ENCODE measurements at places on chromosomes 1 and 21. TPM values are rescaled to one million over a fixed set of nuclear protein-coding genes. Genes with fewer than 3 reads are reported as not detected.

Gene FAM72A
- 34.6 TPM for total RNA-seq

Gene SPATC1L
- 6.2 TPM for total RNA-seq

Gene TEX38
- total RNA-seq = not detected

Gene ADGRB2
- total RNA-seq = 2.5 TPM

Gene ASCL5
- 0.15 TPM for total RNA-seq

Gene CFAP74
- not detected for total RNA-seq

Gene SLC19A1
- total RNA-seq = 14.9 TPM

Gene CD247
- total RNA-seq = not detected

Gene ERO1B
- total RNA-seq = 11.0 TPM

Gene S100A16
- 96.5 TPM for total RNA-seq

Gene RUNX3
- not detected for total RNA-seq

Gene AMY2A
- total RNA-seq = not detected

Gene CLDN8
- total RNA-seq = not detected

Gene TFF2
- total RNA-seq = not detected

Gene PM20D1
- total RNA-seq = not detected

Gene IVL
- not detected for total RNA-seq

Gene TMEM201
- 2.8 TPM for total RNA-seq

Gene RXFP4
- not detected for total RNA-seq

Gene UTS2
- total RNA-seq = not detected

Gene MNDA
- total RNA-seq = not detected

Gene SLC22A15
- 0.14 TPM for total RNA-seq

Gene HMCN1
- 1.2 TPM for total RNA-seq

Gene AMY1A
- not detected for total RNA-seq

Gene LORICRIN
- not detected for total RNA-seq

Gene FCRL1
- total RNA-seq = not detected

Gene ITLN2
- total RNA-seq = not detected

Gene LCE6A
- not detected for total RNA-seq

Gene FAM72B
- 18.0 TPM for total RNA-seq

Gene ST6GALNAC5
- total RNA-seq = 0.23 TPM

Gene ZNF593OS
- total RNA-seq = not detected

Gene CD244
- total RNA-seq = not detected
